ENCODE measurements at places on chromosomes 13 and 19.

DNA sequence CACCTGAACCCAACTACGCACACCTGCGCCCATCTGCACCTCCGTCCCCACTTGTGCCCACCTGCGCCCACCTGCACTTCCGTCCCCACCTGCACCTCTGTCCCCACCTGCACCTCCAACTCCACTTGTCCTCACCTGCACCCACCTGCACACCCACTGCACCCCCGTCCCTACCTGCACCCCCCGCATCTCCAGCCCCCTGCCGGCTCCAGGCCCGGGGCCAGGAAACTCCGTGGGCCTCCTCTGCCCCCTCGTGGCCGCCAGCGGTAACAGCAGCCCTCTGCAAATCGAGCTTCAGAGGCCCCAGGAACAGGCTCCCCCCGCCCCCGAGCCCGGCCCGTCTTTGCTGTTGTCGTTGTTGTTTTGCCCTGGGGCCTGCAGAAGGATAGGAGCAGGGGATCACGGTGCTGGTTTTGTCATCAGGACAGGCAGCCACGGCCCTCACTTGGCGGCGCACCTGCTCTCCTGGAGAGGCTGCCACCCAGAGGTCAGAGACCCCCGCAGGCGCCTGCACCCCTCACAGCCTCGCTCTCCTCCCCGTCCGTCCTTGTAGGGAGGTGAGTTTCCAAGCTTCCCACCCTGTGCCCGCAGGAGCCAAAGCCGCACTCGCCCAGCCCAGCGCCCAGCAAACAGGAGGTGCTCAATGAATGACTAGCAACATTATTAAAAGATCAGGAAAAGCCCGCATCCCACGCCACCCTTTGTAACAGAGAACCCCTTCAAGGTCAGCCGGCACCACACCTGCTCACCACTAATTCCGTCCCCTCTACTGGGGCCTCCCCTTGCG lies 65.4 kb downstream of the GNG7 start:
- peak; percentile 93 for DNase-seq

GRCh38 chr13:40165316-40165932 lies 501.0 kb downstream of the FOXO1 start:
- DNase-seq = no peak

- DNase-seq = no peak
Observed at GRCh38 chr13:20130652-20131051, 30.2 kb downstream of the GJA3 start.

GRCh38 chr19:14450168-14450874 lies 17.2 kb downstream of the PKN1 start:
- DNase-seq = peak; percentile 83

GRCh38 chr19:4503825-4504170 lies 14.5 kb downstream of the PLIN4 start:
- no peak for DNase-seq

DNA sequence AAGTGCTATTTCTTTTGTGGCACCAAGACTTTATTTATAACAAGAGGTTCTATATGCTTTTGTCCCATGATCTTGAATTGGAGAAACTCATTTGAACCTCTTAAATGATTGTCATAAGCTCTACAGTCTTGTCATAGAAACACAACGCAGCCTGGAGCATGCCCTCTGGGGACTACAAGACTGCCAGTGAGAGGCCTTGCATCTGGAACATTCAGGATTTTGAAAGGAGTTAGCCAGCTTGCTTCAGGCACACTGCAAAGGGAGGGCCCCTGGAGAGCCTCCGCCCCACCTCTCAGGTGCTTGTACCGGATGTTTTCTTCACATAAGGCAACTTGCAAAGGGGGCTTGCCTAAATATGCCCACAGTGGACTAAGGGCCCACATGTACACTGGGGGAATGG lies 130.5 kb downstream of the LIG4 start:
- no peak for DNase-seq

Data from D341Med (cell line).